NCI-H69 (cell line): ENCODE measurements at places on chromosomes 3 and 15.

DNA sequence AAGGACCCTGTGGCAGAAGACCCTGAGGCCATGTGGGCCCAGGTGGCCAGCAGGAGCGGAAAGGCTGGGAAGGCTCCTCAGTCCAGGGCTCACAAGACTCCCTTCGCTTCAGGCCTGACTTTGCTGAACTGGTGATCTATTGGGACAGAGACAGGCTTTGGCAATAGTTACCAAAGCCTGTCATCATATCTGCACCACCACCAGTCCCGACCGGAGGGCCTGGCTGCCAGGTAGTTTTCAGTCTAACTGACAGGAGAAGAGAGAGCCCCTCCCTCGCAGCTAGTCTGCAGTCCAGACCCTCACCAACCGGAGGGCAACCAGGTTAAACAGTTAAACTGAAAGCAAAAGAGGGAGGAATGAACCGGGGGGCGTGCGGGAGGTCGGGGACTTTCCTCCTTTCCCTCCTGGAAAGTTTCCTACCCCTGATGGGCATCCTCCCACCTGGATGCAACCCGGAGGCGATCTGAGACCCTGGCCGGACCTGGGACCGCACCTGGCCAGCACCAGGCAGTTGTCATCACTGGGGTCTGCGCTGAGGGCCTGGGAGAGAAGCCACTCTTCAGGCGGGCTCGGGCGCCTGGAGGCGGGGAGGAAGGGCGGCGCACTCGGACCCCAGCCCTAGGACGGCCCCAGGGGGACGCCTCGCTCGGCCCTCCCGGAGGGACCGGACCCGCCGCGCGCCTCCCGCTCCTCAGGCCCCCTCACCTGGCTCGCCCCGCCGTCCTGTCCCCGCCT lies 435 bp downstream of the RAB27A start:
- peak; percentile 53 for DNase-seq

DNA sequence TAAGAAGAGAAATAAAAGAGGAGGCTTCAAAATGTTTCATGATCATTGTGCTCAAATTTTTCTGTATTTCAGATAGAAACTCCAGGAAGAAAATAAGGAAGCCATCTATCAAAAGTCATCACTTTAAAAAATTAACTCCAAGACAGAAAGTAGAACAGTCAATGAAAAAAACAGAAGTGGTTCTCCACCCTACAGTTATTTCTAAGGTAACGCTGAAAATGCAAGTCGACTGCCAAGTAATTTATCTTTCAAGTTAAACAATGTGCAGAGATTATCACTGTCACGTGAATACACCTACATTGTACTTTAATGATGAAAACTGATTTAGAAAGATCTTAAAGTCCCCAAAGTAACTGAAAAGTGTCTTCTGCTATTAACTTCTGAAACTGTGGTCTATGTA lies 78.5 kb upstream of the SNRPA1 start:
- no peak for DNase-seq

DNA sequence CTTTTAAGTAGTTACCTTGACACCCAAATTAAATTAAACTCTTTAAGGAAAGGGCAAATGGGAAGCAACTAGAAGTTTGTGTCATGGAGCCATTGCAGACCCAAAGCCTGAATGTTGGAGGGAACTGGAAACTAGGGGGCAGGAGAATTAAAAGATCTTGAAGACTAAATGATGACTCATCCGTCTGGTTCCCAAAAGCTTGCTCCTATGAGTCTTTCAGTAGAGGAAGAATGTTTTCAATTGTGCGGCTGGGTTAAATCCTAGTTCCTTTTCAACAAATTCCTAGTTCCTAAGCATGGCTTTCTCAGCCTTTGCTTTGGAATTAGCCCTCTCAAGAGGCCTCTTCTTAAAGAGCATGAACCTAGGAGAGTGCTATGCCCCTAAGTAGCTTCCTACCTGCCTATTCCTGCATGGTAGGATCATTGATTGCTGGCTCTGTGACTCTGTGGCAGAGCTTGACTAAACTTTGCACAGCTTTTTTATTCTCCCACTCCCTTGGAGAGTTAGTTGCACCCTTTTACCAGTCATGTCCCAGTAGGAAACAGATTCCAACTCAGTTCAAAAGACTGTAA lies 17.7 kb downstream of the CLEC3B start:
- no peak for DNase-seq

DNA sequence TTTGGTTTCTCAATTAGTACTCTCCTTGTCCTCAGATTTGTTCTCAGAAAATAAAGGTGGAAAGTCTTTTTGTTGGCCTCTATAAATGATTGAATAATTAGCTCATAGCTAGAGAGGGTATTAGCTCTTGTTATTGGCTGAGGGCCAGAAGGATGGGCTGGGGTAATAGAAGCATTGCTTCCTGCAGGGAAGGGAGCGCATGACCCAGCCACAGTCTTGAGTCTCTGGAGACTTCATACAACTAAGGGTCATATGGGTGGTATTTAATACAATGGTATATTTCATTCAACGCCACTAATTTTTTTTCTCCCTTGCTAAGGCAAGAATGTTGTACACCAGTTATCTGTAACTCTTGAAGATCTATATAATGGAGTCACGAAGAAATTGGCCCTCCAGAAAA lies 8.4 kb downstream of the DNAJA4 start:
- peak; percentile 41 for DNase-seq

- DNase-seq, result no peak
Observed at GRCh38 chr3:54196360-54196991, 74.1 kb downstream of the CACNA2D3 start.

- DNase-seq, result peak; percentile 92
Observed at GRCh38 chr15:68658151-68658550, 79.4 kb downstream of the CORO2B start.

DNA sequence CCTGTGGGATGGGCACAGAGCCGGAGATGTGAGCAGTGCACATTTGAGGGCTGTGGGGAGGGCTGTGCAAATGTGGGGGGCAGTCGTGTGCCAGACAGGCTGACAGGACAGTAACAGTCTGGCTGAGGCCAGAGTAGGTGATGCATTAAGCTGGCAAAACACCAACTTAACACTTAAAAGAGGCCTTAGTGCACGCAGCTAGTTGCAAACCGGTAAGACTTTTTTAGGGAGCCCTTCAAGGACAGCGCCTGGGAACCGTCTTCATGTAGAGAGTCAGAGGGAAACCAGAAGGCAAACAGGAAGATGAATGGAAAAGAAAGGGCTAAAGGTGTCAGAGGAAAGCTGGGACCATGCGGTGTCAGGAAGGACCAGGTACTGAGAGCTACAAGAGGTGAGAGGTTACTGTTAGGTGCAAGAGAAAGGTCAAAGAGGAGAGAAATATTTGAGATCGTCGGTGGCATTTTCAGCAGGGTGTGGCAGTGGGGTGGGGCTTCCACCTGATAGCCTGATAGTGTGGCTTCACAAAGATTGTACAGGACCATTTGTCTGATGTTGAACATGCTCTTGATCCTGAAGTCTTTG lies 30.0 kb upstream of the CHD2 start:
- no peak for DNase-seq

DNA sequence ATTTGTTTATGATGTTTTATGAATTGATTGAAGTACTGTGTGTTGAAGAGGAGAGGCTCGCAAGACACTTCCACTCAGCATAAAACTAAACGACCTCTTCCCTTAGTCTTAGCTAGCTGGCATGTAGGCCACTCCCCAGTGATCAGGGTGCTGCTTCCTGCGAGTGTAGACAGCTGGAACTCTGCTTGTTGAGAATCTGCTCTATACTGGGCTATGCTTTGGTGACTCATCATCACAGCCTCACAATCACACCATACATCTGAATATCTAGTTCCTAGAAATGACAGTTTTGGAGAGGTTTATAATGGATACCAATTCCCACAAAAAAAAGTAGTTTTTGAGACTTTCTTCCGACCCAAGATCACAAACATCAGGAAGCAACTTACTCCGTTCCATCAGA lies 1.5 kb upstream of the SLC24A5 start:
- DNase-seq, result no peak

- peak; percentile 88 for DNase-seq
Observed at GRCh38 chr3:149339931-149340309, 6.5 kb upstream of the TM4SF18 start.

GRCh38 chr3:63245726-63246241 lies 32.3 kb upstream of the SYNPR start:
- DNase-seq, result peak; percentile 29

DNA sequence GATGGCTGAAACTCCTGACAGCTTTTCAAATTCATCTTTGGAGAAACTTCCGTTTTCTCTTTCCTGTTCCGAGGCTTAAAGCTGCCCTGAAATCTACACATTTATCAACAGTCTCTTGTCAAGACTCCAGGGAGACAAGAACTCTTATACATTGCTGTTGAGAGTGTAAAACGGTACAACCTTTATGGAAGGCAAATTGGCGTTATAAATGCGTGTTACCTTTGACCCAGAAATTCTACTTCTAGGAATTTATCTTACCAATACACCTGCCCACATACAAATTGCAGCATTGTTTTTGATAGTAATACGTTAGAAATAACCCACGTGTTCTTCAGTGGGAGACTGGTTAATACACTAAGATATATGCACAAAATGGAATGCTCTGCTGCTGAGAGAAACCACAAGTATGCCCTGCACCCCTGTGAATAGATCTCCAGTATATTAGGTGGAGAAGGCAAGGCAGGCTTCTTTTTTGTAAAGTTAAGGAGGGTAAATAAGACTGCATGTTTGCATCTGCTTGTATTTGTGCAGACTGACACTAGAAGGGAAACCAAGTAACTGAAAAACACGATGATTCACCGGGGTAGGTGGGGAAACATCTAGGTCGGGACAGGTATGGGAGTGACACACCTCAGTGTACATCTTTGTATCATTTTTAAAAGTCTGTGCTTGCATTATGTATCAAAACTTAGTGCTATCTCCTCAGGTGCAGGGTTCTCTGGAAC lies 97.5 kb downstream of the IGF1R start:
- DNase-seq, result no peak

GRCh38 chr3:126446791-126447190 lies 28.9 kb downstream of the ZXDC start:
- DNase-seq, result peak; percentile 33

DNA sequence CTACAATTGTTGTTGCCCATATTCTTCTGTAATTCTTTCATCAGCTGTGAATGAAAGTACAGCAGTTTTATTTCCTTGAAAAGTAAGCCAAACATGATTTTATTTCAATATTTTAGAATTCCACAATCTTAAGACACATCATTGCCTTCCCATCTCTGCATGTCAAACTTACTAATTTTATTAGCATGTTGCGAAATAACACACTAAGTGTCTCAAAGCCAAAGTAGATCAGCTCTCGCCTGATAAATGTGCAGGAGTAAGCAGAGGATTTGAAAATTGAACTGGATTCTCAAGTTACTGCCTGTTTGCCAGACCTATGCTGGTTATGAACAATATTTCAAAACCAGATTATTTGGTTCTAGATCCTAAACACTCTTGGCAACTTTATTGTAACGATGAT lies 25.7 kb downstream of the TGFBR2 start:
- DNase-seq, result no peak

DNA sequence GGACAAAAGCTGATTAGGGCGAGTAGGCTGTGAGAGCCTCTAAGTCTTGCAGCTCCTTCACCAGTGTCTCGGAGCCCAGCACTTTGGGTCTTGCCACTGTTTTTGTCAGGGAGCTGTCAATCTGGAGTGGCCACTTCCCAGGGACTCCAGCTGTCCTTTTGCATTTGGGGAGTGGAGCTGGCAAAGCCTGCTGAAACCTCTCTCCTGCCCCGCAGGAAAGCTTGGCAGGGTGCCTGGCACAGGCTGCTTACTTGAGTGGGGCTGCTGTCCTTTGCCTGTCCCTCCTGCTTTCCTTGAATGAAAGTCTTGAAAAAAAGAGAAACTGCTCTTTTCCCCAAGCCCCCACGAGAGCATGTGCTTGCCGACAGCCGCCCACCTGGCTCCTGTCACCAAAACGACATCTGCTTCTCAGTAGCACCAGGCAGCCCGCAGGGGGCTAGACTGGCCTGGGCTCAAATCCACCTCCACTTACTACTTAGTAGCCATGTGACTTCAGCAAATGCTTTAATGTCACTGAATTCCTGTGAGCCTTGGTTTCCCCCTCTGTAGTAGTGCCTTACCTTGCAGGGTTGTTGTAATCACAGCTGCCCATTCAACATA lies 13.7 kb downstream of the USP13 start:
- peak; percentile 80 for DNase-seq

DNA sequence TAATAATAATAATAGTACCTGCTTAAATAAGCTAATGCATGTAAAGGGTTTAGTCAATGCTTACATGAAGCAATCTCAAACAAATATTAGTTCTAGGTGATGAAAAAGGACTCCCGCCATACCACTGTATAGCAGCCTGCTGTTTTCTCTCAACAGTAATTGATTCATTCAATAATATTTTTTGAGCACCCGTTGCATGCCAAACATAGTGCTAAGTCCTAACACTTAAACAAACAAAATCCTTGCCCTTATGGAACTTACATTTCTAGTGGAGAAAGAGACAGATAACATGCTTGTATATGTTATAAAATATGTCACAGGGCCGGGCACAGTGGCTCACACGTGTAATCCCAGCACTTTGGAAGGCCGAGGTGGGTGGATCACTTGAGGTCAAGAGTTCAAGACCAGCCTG lies 61.2 kb upstream of the FLNB start:
- no peak for DNase-seq

DNA sequence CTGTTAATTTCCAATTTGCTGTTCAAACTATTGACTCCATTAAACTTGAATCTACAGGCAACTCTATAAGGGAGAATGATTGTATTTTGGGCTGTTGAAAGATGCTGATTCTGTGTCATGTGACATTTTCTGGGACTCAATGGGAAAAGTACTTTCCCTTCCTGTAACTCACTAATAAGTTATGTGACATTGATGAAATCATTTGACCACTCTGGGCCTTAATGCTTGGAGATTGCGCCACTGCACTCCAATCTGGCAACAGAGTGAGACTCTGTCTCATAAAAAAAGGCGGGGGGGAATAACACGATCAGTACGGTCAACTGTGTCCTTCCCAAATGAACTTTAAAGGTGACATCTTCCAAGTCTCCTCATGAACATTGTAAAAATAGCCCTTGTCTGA lies 215.2 kb upstream of the SGO1 start:
- no peak for DNase-seq

DNA sequence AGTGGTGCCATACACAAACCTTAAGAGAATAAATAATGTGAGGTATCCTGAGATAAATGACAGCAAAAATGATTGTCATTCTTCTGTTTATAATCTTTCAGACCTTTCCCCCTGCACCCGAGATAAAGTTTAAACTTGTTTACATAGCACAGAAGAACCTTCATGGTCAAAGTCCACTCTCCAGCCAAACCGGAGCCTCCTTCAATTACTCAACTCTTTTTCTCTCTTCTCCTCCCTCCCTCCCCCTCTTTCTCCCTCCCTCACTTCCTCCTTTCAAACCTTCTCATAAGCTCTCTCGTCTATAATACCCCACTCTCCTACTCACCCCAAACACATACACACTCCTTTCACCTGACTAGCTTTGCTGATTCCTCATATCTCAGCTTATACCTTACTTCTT lies 198.9 kb downstream of the EFHB start:
- no peak for DNase-seq

DNA sequence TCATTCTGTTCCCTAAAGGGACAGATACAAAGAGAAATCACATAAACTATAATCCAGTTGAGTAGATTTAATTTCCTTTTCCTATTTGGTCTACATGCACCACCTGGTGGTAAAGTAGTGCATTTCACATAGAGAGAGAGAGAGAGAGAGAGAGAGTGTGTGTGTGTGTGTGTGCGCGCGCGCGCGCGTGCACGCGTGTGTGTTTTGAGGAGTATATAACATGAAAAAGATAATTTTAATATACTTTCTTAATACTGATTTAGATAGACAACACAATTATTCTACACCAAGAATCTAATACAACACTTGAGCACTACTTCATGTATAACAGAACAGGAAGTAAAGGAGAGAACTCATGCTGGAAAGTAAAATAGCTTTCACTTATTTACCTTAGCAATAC lies 1.1 kb upstream of the FGF7 start:
- peak; percentile 72 for DNase-seq

- peak; percentile 62 for DNase-seq
Observed at GRCh38 chr15:56821721-56822425, 88.6 kb upstream of the ZNF280D start.
